ENCODE measurements at places on chromosomes 6 and 20.

- DNase-seq: no peak
Measured at GRCh38 chr20:2838170-2838797, 2.2 kb downstream of the PCED1A start.

- DNase-seq: no peak
Measured at GRCh38 chr20:17822540-17823408, 123.0 kb downstream of the BANF2 start.

- DNase-seq: no peak
Measured at GRCh38 chr6:82074556-82074955, 173.0 kb downstream of the IBTK start.

GRCh38 chr6:90266905-90267621, 29.6 kb downstream of the BACH2 start:
- DNase-seq: no peak

- DNase-seq: no peak
Measured at GRCh38 chr6:45327956-45328522, at the start of gene RUNX2. TSS of gene RUNX2 (plus strand) at chr6:45328330. CDS start at chr6:45328727, 397 bp downstream.

GRCh38 chr6:165662749-165663376, at the start of gene PDE10A:
TSS of gene PDE10A (minus strand) at chr6:165663241. CDS start at chr6:165662811, 430 bp downstream.
- DNase-seq: no peak

- no peak for DNase-seq
Measured at GRCh38 chr6:168420706-168421105, 20.3 kb upstream of the SMOC2 start.

DNA sequence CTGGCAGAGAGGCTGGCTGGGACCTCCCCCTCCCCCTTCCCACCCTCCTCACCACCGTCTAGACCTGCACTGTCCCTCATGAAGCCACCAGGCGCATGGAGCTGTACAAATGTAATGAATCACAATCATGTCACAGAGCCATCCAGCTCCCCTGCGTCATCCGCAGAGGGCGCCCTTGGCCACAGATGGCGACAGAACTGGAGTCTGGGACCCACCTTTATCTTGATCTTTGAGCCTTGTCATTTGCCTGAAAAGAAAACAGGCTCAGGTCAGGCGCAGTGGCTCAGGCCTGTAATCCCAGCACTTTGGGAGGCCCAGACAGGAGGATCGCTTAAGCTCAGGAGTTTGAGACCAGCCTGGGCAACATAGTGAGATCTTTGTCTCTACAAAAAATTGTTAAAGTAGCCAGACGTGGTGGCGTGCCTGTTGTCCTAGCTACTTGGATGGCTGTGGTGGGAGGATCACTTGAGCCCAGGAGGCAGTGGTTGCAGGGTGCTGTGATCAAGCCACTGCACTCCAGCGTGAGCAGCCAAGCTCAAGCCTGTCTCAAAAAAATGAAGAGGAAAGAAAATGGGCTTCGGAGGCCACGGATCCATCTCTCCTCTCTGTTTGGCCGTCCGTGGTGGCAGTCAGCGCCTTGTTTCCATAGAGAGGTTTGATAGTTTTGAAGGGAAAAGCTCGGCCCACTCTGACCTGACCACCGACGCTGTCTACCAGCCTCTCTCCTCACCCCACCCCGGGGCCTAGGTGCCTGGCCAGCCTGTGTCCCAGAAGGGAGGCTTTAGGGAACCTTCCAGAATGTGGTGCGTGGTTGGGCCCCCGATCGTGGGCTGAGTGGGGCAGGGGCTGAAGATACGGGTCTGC, 6.2 kb downstream of the COL9A3 start:
- DNase-seq: peak; percentile 56

- DNase-seq: no peak
Measured at GRCh38 chr20:53655625-53656292, 62.1 kb upstream of the ZNF217 start.

DNA sequence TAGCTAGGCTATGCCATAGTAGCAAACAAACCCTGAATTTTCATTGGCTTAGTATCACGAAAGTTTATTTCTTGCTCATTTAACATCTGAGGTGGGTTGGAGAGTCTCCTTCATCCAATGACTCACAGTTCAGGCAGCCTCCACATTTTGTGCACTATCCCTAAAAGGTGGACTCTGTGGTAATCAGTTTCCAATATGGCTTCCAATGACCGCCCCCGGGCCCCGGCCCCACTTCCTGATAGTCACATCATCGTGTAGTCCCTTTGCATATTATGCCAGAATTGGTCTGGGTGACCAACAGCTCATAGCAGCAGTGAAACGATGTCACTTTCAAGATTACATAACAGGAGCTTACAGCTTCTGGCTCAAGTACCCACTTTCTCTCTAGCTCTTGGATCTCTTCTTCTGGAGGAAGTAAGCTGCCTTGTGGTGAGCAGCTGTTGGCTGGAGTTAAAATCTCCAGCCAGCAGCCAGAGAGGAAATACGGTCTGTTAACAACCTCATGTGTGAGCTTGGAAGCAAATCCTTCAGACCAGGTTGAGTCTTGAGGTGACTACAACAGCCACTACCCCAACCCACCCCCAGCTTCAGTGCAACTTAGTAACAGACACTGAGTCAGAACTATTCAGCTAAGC, 7.8 kb downstream of the HCRTR2 start:
- DNase-seq: no peak

- no peak for DNase-seq
Measured at GRCh38 chr20:37986873-37987601, 46.2 kb downstream of the TTI1 start.

GRCh38 chr6:98516866-98517265, 317.5 kb upstream of the POU3F2 start:
- DNase-seq: no peak

DNA sequence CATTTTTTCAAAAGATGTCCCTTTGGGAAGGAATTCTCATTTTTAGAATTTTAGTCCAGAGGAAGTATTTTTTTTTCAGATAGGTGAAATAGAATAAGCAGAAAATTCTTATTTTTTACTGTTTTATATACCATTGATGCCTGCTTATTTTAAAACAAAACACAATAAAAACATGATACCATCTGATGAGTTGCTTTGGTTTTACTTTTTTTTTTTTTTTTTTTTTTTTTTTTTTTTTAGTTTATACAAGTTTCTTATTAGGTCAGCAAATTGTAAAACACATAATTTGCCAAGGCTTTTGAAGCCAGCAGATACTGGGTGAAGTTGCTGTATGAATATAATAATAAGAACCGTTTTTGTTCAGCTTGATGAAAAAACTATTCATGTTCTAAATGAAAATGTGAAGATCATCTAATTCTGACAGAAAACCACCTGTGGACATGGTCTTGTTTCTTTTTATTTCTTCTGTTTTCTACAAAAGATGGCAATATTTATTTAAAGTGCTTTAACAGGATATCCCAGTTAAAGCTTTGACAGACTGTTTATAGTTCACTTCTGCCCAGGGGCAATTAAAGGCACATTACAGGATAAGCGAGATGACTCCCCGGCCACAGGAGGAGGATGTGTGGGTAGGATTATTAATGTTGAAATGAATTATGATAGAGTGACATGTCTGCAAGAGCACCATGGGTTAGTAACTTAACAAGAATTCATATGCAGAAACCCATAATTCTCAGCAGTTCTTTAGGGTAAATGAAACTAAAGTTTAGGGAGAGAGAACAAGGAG, 31.1 kb downstream of the MYB start:
- no peak for DNase-seq

DNA sequence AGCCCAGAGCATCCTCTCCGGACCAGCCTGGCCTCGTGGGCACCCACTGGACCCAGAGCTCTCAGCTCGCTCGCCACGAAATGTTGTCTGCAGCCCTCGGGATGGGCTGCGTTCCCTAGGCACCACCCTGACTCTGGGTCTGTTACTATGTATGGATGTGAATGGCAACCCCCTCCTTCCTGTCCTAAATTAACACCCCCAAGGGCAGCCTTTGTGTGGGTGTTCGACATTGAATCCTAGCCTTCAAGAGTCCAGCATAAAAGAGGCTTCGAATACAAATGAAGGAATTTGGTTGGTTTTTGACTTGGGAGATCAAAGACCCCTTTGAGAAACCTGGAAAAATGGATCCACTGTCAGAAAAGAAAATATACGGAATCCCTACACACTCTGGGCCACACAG, 86.1 kb downstream of the BMP7 start:
- DNase-seq: no peak

- no peak for DNase-seq
Measured at GRCh38 chr20:51768759-51769517, 748 bp upstream of the ATP9A start.

DNA sequence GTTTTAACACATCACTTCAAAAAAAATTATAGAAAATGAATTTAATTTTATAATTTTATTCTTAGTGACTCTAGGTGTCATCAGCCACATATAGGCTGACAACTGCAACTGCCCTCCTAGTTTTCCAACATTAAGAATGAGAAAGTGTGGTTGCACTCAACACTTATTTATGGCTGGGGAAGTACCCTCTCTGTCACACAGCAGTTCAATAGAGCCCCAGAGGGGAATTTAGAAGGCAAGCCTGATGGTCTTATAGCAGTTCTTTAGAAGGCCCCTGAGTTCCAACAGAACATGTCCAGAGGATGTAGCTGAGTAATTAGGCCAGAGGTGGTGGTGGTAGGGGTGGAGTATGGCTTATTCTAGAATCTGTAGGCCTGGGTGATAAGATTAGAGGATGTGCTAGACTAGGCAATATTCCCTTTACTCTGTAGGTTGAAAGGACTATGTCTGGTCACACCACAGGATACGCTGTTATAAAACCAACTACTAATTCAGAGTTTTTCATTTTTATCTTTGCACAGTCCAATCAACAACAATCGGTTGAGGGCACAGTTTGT, 226.5 kb upstream of the CITED2 start:
- no peak for DNase-seq

DNA sequence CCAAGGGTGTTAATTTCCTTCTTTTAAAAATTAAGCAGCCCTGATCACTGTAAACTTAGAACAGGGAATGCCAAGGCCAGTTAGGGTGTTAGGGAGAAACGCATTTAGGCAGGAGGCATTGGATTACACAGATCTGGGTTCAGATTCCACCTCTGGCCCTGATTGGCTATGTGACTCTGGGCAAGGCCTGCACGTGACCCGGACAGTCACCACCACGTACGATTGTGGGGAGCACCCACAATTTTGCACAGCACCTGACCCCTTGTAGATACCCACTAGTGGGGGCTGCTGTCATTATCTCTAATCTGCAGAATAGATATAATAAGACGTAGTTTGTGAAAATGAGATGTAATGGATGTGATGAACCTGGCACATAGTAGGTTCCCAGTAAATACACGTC, 59.5 kb upstream of the ZNFX1 start:
- DNase-seq: no peak

DNA sequence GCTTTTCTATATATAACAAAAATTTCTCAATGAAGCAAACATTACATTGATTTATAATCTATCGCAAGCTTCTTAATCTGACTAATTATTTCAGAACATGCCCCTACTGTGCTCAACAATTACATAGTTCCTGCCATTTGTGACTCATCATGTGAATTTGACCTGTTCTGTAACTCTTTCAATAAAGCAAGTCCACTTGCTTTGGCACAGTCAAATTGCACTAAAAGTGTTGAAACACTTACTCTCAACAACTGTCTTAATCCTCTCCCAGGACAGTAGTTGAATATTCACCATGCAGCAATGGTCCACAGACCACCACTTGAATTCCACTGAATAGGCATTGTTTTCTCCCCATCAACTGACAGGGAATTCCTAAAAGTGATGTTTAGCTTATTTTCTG, 67.7 kb upstream of the SPTLC3 start:
- no peak for DNase-seq

DNA sequence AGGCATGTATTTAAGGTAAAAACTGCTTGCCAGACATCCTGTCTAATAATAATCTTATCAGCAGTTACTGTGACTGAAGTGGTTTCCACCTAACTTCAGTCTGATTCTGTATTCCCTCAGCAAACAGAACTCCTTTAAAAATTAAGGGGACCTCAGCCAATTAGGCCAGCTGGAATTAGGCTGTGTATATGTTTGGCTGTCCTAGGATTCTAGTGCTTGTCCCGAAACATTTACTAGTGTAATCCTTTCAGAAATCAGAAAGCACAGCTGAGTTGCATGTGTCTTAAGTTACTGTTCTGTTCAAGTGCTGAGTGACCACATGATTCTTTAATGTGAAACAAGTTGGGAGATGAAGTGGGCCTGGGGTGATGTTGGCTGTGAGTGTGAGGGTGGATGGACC, 120.9 kb upstream of the SUPT3H start:
- DNase-seq: no peak

DNA sequence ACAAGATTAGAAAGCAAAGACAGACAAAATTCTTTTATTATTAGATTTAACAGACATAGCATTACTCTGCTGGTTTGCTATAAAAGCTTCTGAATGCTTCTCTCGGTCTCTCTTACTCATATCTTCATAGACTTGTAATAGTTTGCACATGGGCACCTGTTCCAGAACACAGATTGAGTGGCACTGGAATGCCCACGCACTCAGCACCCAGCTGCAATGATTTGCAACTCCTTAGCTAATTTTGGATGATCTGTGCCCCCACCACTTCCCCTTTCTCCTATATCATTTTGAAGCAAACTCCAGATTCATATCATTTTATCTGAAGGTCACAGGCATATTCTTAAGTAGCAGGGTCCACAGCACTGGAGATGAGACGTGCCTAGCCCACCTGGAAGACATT, 148.8 kb downstream of the CFAP61 start:
- DNase-seq: no peak

DNA sequence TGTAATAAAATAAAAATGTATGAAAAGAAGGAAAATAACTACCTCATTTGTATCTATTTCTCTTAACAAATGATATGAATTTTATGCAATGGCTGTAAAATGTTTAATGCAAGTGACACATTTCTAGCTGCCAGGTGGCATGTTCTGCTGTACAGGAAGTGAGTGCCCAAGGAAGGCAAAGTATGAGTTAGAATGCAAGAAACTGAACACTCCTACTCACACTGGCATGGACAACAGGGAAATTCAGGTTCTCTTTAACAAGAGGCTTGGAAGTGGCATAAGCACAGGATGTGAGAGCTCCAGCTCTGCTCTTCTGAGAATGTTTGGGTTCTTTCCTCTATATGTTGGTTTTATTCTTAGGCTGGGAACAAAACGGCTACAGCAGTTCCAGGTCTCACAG, 20.4 kb upstream of the LAMA4 start:
- DNase-seq: no peak

DNA sequence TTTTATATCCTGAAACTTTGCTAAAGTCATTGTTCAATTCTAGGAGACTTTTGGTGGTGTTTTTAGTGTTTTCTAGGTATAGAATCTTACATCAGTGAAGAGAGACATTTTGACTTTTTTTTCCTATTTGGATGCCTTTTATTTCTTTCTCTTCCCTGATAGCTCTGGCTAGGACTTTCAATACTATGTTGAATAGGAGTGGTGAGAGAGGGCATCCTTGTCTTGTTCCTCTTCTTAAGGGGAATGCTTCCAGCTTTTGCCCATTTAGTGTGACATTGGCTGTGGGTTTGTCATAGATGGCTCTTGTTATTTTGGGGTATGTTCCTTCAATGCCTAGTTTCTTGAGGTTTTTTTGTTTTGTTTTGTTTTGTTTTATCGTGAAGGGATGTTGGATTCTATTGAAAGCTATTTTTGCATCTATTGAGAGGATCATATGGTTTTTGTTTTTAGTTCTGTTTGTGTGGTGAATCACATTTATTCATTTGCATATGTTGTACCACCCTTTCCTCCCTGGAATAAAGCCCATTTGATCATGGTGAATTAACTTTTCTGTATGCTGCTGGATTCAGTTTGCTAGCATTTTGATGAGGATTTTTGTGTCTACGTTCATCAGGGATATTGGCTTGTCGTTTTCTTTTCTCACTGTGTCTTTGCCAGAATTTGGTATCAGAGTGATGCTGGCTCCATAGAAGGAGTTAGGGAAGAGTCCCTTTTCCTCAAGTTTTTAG, 540.1 kb upstream of the FLRT3 start:
- no peak for DNase-seq
